ENCODE measurements at places on chromosomes 7 and 10. TPM values are rescaled to one million over a fixed set of nuclear protein-coding genes. Genes with fewer than 3 reads are reported as not detected.

The GPC2 gene
- 2.7 TPM for total RNA-seq

The DDC gene
- total RNA-seq, result not detected

The NEUROD6 gene
- total RNA-seq, result not detected

DNA sequence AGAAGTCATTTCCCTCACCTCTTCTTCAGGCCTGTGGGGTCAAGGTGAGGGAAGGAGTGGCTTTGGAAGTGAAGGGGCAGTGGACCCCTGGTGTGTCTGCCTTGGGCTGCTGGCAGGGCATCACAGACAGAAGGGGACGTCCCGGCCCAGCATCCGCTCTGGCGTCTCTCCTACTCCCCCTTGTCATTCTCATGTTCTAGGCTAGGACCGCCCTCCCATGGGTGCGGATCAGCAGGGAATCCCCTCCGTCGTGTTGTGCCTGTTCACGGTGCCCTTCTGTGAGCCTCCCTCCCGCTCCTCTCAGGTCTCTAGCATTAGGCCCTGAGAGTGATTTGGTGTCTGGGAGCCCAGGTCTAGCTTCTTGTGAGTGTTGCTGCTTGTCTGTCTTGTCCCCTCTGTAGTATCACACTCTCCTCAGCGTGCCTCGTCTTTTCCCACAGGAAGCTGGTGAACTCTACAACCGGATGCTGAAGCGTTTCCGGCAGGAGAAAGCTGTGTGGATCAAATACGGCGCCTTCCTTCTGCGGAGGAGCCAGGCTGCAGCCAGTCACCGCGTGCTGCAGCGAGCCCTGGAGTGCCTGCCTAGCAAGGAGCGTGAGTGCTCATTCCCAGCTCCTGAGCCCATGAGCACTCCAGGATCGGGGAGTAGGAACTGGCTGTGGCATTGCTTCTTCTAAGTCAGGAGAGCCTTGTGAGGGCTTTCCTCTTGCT, 8.5 kb downstream of the CALHM2 start:
- no peaks in the 10 kb centered on the region for H3K27me3 ChIP-seq
- no peak for DNase-seq
- peaks cover 30% of the 10 kb centered on the region for H3K4me1 ChIP-seq
- no peak overlapping the region for H3K27ac ChIP-seq
- peaks cover 14% of the 10 kb centered on the region for H3K36me3 ChIP-seq

DNA sequence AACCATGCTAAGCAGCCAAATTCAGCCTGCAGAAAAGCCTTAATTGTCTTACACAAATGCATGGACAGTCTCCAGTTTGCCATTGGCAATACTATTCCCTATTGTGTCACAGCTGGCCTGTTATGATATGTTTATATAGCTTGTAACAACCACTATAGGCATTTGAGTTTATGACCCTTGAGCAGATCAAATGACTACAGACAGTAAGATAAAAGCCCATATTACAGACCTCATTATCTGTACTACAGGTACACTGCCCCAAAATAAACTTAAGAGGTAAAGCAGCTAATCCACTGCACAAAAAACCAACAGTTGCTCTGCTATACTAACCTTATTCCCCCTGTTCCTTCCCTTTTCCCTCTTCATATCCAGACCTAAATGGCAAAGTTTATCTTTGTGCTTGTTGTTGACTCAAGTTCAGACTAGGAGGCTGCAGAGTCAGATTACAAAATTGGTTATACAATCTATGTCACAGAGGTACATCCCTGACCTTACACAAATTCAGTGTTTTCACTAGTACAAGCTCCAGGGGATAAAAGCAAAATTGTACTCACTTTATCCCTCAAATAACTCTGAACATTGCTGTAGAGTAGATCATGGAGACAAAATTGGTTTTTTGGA, 218.4 kb downstream of the GRM8 start:
- peaks cover 17% of the 10 kb centered on the region for H3K27me3 ChIP-seq
- H3K36me3 ChIP-seq, result no peaks in the 10 kb centered on the region
- no peak overlapping the region for H3K4me3 ChIP-seq
- DNase-seq, result no peak
- no peak overlapping the region for H3K27ac ChIP-seq

DNA sequence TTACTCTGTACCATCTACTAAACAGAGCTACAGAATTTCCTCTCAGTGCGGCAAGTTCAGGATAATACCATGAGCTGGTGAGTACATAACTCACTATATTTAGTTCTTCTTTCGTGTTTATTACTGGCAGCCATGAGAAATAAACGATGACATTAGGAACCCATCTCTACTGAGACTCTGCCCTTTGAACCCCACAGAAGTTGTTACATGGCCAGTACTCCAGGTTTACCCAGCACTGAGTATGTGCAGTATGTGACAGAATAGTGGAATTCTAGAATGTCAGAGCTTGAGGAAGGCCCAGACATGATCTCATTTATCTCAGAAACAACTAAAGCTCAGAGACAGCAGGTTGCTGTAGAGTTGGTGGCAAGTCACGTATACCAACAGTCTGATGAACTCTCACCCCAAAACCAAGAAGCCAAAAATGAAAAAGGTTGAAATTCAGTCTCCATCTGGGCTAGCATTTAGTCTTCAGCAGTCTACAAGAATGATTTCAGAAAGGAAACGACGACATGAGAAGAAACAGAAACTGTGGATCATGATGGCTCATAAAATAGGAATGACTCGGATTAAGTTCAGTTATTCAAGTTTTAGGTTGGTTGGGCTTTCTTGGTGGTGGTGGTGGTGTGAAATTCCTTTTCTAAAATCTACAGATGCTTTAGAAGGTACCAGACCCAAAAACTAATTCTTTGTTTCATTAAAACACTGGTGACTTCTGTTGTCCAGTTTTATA, 78.5 kb downstream of the SORBS1 start:
- H3K4me3 ChIP-seq, result no peak overlapping the region
- no peak for DNase-seq
- peaks cover 3% of the 10 kb centered on the region for H3K4me1 ChIP-seq

DNA sequence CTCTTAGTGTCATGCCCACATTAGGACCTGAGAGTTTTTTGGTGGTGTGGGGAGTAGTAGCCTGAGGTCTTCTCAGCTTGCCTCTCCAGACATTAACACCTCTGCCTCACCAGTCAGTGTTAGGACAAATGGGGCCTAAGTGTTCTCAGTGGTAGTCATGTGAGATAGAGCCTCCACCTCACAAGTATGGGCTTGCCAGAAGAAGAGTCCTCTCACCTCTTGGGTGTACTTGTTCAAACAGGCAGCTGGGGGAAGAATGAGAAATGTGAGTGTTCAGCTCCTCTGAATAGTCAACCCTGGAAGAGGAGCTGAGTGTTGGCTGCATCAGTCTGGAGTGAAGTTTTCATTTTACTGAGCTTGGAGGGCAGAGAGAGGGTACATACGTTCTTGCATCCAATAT, 464.6 kb downstream of the POM121L12 start:
- no peaks in the 10 kb centered on the region for H3K36me3 ChIP-seq
- no peak overlapping the region for H3K4me3 ChIP-seq
- no peaks in the 10 kb centered on the region for H3K4me1 ChIP-seq
- H3K27ac ChIP-seq, result no peak overlapping the region

DNA sequence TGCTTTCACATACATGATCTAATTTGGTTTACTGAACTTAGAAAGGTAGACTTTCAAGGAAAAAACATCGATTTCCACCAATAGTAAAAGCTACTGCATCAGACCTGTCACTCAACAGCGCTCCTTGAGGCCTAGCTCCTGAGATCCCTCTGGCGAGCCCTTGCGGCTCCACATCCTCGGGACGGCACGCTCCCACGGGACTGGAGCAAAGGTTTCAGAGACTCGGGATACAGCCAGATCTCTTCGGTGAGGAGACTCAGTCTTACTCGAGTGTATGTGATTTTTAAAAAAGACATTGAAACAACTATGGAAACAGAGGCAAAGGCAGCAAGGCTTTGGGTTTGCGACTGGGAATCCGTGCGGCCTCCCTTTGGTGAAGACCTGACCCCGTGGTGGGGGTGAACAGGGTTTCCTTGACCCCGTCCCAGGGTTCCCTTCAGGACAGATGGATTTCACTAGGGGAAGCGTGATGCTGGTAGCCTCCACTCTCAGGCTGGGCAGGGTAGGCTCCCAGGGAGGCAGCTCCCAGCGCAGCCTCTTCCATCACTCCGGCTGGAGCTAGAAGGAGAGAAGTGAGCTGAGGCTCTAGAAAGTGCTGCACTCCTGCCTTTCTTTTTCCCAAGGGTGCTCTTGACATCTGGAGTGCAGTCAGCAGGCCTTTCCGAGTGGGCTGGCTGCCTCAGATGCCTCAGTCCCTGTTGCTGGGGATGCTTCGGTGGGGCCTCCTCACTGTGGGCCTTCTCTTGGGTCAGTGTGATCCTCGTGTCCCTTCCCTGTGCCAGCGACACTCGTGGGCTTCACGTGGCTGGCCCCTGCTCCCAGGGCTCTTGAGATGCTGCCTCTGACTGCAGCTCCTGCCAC, 5.8 kb upstream of the ATP6V0E2 start:
- H3K27me3 ChIP-seq, result no peaks in the 10 kb centered on the region
- H3K4me1 ChIP-seq, result peaks cover 36% of the 10 kb centered on the region
- no peaks in the 10 kb centered on the region for H3K36me3 ChIP-seq
- H3K27ac ChIP-seq, result no peak overlapping the region
- H3K4me3 ChIP-seq, result no peak overlapping the region

DNA sequence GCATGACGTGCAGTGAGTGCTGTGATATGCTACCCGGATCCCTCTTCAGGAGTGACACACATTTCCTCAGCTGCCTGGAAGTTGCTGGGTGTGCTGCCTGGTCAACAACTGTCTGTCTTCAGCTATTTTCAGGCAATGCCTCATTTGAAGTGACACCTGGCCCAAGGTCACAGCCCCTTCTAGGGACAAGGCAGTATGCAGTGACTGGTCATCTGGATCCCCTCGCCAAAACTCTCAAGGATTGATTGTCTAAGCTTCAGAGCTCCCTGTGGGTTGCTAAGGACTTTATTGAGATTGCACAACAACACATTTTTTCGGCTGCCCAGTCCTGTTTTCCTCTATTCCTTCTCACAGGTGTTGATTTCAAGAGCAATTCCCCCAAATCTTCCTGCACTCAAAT, 108.8 kb downstream of the GNAI1 start:
- no peak overlapping the region for H3K4me3 ChIP-seq
- DNase-seq, result no peak
- H3K4me1 ChIP-seq, result no peaks in the 10 kb centered on the region
- no peaks in the 10 kb centered on the region for H3K27me3 ChIP-seq
- H3K36me3 ChIP-seq, result no peaks in the 10 kb centered on the region
- no peak overlapping the region for H3K27ac ChIP-seq

DNA sequence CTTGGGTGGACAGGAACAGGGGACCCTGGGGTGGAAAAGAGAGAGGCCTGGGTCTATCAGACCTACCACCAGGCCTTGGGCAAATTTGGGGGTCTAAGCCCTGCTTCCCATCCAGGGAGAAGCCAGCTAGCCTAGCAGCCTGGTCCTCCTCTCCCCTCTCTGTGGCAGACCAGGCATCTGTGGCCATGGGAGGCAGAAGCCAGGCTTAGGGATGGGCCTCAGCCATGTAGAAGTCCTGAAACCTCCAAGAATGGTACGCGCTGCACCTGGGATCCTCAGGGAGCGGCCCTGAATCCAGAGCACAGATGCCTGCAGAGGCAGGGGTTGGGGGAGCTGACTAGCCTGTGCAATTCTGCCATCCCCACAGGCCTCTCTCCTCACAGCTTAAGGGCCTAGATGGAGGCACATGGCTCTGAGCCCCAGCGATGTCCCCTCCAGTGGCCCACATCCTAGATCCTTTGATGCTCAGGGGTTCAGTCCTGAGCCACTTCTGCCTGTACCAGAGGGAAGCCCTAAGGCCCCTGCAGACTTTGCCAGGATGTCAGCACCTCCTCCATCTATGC, 21.2 kb downstream of the GRID1 start:
- peak; percentile 53 for DNase-seq
- no peaks in the 10 kb centered on the region for H3K4me1 ChIP-seq
- H3K4me3 ChIP-seq, result no peak overlapping the region
- no peaks in the 10 kb centered on the region for H3K36me3 ChIP-seq
- H3K27me3 ChIP-seq, result no peaks in the 10 kb centered on the region

- no peaks in the 10 kb centered on the region for H3K4me1 ChIP-seq
- H3K27me3 ChIP-seq, result no peaks in the 10 kb centered on the region
- H3K36me3 ChIP-seq, result no peaks in the 10 kb centered on the region
- no peak for DNase-seq
Observed at GRCh38 chr10:25294032-25294926, 119.5 kb downstream of the GPR158 start.

GRCh38 chr10:115001506-115002381, 63.7 kb downstream of the TRUB1 start:
- H3K27ac ChIP-seq, result no peak overlapping the region
- DNase-seq, result no peak
- peaks cover 17% of the 10 kb centered on the region for H3K27me3 ChIP-seq
- no peaks in the 10 kb centered on the region for H3K36me3 ChIP-seq
- no peaks in the 10 kb centered on the region for H3K4me1 ChIP-seq
- H3K4me3 ChIP-seq, result no peak overlapping the region

GRCh38 chr7:150793569-150794238, 6.5 kb downstream of the TMEM176B start:
- H3K4me3 ChIP-seq, result no peak overlapping the region
- peaks cover 15% of the 10 kb centered on the region for H3K27me3 ChIP-seq
- DNase-seq, result no peak
- H3K27ac ChIP-seq, result no peak overlapping the region
- no peaks in the 10 kb centered on the region for H3K36me3 ChIP-seq
- no peaks in the 10 kb centered on the region for H3K4me1 ChIP-seq

DNA sequence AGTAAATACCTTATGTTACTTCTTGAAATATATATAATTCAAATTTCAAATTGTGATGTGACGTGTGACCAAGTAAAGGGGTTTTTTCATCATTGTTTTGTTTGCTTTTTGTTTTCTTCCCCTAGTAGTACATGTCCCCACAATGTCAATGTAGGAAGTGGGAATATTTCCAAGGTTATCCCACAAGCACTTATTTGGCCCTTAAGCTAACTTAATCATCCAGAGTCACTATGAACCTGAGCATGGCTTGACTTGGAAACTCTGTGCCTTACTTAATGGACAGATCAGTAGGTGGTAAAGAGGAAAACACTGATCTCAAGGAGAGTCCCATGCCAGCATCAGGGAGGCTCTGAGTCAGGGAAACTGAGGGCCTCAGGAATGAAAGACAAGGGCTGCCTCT, 569.3 kb upstream of the IGFBP3 start:
- H3K4me3 ChIP-seq, result no peak overlapping the region
- DNase-seq, result no peak
- H3K27ac ChIP-seq, result no peak overlapping the region
- H3K36me3 ChIP-seq, result no peaks in the 10 kb centered on the region
- no peaks in the 10 kb centered on the region for H3K27me3 ChIP-seq
- no peaks in the 10 kb centered on the region for H3K4me1 ChIP-seq

All from natural killer cell treated with Interleukin-12 subunit alpha and Interleukin-12 subunit beta and Interleukin-15 and Interleukin-18, amount 100 ng/mL, for 72 hours (primary cell).